Stimulated activated CD4-positive, alpha-beta T cell treated with anti-CD3 and anti-CD28 coated beads, Interleukin-1b, Interleukin-23, amount 100 ng/mL, for 1 hour (primary cell): ENCODE measurements at places on chromosomes 7 and 10.

GRCh38 chr10:110872145-110872983 lies 636 bp downstream of the PDCD4 start:
- no peak for DNase-seq

GRCh38 chr7:93927585-93927984 lies 6.0 kb downstream of the GNG11 start:
- DNase-seq = no peak

- no peak for DNase-seq
Measured at GRCh38 chr7:149291036-149291780, 29.2 kb downstream of the ZNF783 start.

GRCh38 chr10:60848126-60848525 lies 69.8 kb downstream of the CDK1 start:
- DNase-seq = no peak

GRCh38 chr10:132293813-132294520 lies 13.8 kb downstream of the STK32C start:
- DNase-seq = no peak

DNA sequence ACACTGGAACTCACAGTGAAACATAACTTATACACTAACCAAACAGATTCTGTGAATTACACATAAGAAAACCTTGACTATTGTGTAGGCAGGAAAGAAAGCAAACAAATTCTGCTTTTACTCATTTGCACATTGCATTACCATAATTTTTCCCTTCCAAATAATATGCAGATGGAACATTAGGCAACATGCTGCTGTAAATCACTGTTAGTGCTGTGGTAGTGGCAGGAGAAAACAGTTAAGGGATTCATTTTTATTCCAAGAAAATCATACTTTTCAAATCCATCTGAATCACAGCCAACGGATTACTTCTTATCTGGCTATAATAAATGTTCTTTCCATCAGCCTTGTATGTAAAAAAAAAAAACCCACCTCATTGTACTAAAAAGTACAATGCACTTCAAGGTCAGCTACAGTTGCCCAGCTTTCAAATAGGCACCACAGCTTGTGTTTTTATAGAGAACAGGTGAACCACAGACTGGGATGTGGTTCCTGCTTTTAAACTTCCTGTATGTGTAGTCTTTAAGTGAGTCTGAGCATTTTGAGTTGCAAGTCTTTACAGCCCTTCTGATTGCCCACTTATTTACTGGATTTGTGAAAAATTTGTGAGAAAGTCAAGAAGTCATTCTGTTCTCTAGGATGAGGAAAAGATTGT lies 590.0 kb upstream of the SEMA3D start:
- DNase-seq = no peak

DNA sequence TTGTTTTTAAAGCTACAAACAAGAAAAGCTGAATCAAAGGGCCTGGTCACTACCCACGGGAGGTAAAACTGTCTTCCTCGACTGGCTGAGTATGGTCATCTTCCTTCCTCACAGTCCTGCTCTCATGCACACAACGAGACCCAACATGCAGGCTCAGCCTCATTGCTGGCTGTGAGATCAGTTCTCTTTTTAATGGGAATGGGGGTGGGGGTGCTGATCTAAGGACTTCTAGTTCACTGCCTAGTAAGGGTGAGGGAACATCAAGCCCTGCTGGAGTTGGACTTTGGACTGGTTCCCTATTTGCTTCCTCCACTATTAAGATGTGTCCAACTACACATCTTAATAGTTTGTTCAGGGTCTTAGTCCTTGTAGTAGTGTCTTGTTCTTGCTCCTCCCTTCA lies 48.2 kb downstream of the ABCB4 start:
- no peak for DNase-seq

DNA sequence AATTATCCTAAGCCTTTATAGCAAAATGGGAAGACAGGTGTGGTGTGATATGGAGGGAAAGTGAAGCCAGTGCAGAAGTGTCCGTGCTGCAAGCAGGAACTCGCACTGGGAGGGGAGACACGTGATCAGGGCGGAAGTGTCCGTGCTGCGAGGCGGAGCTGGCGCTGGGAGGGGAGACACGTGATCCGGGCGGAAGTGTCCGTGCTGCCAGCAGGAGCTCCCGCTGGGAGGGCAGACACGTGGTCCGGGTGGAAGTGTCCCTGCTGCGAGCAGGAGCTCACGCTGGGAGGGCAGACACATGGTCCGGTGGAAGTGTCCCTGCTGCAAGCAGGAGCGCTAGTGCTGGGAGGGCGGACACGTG lies 40.5 kb upstream of the PRKAR1B start:
- DNase-seq = no peak

GRCh38 chr10:83310688-83311087 lies 828.6 kb upstream of the GHITM start:
- no peak for DNase-seq
